ENCODE measurements at places on chromosomes 3 and 15.

GRCh38 chr3:14719006-14719405, 44.1 kb downstream of the C3orf20 start:
- DNase-seq, result no peak
- peaks cover 5% of the 10 kb centered on the region for H3K36me3 ChIP-seq
- no peaks in the 10 kb centered on the region for H3K4me1 ChIP-seq
- H3K27ac ChIP-seq, result no peak overlapping the region
- H3K27me3 ChIP-seq, result no peaks in the 10 kb centered on the region
- no peak overlapping the region for H3K4me3 ChIP-seq

DNA sequence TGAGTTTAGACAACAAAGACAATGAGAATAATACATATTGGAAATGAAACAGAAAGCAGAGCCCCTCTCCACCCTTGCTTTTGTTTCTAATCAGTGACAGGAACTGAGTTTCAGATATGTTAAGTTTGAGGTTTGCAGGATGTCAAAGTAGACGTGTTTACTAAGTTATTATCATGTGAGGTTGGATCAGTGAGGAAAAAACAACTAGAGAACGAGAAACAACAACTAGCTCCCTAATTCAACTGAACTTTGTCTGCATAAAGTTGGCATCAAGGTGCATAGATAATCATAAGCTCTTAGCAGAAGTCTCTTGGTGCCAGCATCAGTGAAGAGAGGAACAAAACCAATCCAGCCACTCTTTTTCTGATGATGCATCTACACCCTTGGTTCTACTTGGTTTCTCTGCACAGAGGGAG, 491.1 kb upstream of the NR2F2 start:
- H3K27me3 ChIP-seq, result no peaks in the 10 kb centered on the region
- peak overlapping the region; percentile 16 for H3K4me3 ChIP-seq
- DNase-seq, result no peak
- H3K27ac ChIP-seq, result peak overlapping the region; percentile 84

DNA sequence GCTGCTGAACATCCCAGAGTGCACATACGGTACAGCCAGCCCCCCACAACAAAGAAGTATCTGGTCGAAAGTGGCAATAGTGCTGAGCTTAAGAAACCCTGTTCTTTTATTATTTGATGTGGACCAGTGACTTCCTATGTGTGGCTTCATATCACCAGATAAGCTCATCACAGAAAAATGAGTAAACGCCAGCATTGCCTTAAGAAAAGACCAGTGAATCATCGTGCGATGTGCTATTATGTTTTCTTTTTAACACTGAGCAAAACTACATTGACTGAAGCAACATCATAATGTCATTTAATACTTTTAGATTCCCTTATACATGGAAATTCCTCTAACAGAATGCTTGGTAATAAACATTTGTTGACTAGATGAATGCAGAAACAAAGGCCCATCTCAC, 45.2 kb upstream of the ARRDC4 start:
- no peak for DNase-seq
- no peaks in the 10 kb centered on the region for H3K36me3 ChIP-seq
- no peaks in the 10 kb centered on the region for H3K4me1 ChIP-seq
- peaks cover 6% of the 10 kb centered on the region for H3K27me3 ChIP-seq
- no peak overlapping the region for H3K27ac ChIP-seq

DNA sequence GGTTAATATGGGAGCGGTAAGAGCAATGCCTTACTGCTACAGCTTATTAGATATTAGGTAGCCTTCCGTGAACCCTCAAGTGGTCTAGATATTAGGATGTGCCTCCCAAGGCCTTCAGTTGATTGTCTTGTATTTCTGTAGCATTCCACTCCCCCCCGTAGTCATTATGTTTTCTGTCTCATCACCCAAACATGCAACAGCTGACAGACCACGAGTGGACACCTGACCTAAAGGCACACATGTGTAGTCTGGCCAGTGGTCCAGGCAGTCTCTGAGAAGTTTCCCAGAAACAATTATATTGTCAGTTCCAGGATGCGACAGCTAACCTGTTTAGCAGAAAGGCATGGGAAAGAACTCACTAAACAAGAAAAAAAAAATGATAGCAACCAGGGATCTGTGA, 1000.9 kb downstream of the AGBL1 start:
- no peak overlapping the region for H3K27ac ChIP-seq
- H3K4me1 ChIP-seq, result no peaks in the 10 kb centered on the region
- H3K27me3 ChIP-seq, result peaks cover 2% of the 10 kb centered on the region

DNA sequence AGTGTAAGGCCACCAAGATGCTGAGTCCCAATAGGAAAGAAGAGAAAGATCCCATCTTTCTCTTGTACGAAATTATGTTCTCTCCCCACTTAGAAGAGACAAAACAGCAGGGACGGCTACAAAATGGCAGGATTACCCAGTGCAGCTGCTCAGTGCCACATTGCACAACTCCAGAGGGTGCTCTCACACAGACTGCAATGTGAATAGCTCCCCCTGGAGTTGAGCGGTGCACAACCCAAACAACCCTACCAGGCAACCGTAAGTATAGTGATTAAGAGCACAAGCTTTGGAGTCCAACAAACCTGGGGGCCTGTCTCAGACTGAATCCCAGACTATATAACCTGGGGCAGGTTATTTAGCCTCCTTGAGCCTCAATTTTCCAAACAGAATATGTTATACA, 3.1 kb upstream of the BHLHE40 start:
- peak overlapping the region; percentile 3 for H3K27ac ChIP-seq
- no peaks in the 10 kb centered on the region for H3K27me3 ChIP-seq
- H3K4me1 ChIP-seq, result peaks cover 45% of the 10 kb centered on the region
- DNase-seq, result no peak
